Stimulated activated CD4-positive, alpha-beta T cell treated with anti-CD3 and anti-CD28 coated beads, TNF-alpha, amount 100 ng/mL, for 24 hours (primary cell): ENCODE measurements at places on chromosomes 2 and 18.

GRCh38 chr2:70574618-70575017, 21.0 kb upstream of the TGFA start:
- no peak for DNase-seq

- DNase-seq = no peak
These were observed 52.3 kb upstream of the SNTG2 start for GRCh38 chr2:898319-898718.

- DNase-seq = no peak
These were observed 41.5 kb upstream of the CAB39 start for GRCh38 chr2:230671117-230671516.

DNA sequence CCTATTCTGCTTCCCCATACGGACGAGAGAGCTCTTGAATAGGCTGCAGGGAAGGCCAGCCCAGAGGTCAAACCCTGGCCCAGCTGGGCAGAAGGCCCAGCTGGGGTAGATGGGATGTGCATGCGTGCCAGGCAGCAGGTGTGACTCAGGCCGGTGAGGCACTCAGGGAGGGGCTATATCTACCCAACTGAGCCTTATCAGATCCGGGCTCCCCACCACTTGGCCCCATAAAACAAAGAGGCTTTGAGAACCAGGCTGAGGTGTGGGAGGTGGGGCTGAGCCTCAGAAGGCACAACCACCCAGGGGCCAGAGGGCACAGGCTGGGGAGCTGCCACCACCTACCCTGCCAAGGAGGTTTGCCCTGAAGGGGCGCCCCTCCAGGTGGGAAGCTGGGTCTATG, 8.0 kb upstream of the CFAP65 start:
- DNase-seq = no peak

DNA sequence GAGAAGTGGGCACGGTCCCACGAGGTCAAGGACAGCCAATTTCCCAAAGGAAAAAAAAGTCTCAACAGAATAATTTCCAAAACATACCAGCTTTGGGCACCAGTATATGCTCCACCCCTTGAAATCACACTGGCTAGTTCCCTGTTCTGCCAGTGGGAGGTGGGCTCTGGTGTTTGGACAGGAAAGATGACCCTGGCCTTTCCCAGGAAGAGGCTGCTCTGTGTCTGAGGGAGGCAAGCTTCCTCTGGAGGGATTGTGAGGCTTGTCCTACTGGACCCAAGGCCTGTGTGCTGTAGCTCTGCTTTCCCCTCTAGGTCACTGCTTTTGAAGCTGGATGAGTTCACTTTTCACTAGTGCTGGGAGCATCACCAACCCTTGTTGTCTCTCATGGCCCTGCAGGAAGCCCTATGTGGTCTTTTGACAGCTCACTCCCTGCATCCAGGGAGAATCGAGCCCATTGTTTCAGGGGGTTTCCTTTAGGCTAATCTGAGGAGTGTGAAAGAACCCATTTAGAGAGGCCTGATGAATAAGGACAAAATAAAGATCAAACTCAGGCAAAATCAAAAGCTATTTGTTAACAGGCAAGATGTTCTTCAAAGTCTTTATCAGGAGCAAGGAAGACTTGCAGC, 36.3 kb downstream of the CXCR4 start:
- DNase-seq = no peak
